ENCODE measurements at places on chromosomes 3 and 15. TPM values are rescaled to one million over a fixed set of nuclear protein-coding genes. Genes with fewer than 3 reads are reported as not detected.

The KLF13 gene
- 60.3 TPM for total RNA-seq

The PDE12 gene
- total RNA-seq: 25.0 TPM

The C3orf62 gene
- total RNA-seq: 0.84 TPM

The GRM2 gene
- 0.10 TPM for total RNA-seq

The TUSC7 gene
- not detected for total RNA-seq

The MYL3 gene
- total RNA-seq: not detected

The VGLL3 gene
- 19.8 TPM for total RNA-seq

The SOX14 gene
- total RNA-seq: not detected

The DGKG gene
- total RNA-seq: 15.3 TPM

The CYP8B1 gene
- total RNA-seq: not detected

The NANOGP8 gene
- total RNA-seq: not detected

The PLSCR2 gene
- total RNA-seq: not detected

The TMC3 gene
- total RNA-seq: not detected

The PPCDC gene
- 32.4 TPM for total RNA-seq

The MYD88 gene
- 4.4 TPM for total RNA-seq

DNA sequence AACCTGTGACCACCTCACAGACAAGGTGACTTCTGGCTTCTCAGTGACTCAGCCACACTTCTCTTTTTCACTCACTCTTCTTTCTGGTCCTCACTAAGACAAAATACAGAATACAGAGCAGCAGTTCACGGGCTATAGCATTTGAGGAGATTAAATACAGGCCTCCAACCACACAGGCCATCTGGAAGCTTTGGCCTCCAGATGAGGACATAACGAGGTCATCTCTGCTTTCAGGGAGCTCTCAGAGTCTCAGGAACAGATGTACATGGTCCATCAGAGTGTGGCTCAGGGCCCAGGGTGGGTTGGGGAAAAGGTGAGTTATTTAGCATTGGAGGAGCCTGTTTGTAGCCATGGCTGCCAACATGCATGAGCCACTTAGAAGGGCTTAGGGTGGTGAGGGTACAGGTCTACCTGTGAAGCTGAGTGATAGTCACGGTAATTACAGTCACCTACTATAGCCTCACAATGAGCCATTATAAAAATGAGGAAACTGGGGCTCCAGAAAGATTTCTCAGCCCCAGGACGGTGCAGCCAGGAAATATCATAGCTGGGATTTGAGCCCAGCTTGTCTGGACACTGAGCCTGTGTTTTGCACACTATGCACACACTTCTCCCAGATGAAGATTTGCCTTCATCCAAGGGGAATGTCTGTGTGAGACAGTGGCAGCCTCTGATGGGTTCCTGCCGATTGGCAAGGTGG, 159.8 kb upstream of the CTDSPL start:
- no peak for DNase-seq

DNA sequence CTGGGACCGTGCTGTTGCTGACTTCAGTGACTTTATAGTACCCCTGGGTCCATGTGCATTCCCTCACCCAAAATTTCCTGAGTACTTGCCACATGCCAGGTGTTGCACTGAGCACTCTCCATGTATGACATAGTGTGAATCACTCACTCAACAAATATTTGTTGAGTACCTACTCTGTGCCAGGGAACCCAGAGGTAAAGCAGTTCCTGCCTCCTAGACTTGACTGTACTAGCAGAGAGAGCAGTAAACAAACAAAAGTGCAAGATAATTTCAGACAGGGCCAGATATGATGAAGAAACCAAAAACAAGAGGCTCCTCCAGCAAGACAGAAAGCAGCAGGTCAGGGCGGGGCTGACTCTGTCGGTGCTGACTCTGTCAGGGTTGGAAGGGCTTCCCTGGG, 12.2 kb downstream of the TGM4 start:
- no peak for DNase-seq

DNA sequence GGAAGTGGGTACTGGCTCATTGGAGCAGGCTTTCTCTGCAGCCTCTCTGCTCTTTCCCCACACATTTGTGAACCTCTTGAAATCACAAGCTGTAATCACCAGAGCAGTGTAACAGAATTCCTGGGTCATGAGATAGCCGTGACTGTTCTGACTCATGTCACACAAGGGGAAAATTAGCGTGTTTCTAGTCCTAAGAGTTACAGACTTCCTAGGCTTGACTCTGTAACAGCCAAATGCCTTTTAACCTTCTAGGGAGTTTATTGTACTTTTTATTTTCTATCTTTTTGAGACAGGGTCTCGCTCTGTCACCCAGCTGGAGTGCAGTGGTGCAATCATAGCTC, 54.7 kb upstream of the TRAK1 start:
- peak; percentile 89 for DNase-seq

GRCh38 chr3:130916507-130917167, 22.8 kb downstream of the ATP2C1 start:
- no peak for DNase-seq

- DNase-seq: no peak
Observed at GRCh38 chr3:46669191-46669999, 24.1 kb downstream of the ALS2CL start.

GRCh38 chr3:130537673-130538304, 20.8 kb downstream of the COL6A6 start:
- no peak for DNase-seq

- DNase-seq: no peak
Observed at GRCh38 chr3:139227827-139228226, 116.0 kb upstream of the MRPS22 start.

DNA sequence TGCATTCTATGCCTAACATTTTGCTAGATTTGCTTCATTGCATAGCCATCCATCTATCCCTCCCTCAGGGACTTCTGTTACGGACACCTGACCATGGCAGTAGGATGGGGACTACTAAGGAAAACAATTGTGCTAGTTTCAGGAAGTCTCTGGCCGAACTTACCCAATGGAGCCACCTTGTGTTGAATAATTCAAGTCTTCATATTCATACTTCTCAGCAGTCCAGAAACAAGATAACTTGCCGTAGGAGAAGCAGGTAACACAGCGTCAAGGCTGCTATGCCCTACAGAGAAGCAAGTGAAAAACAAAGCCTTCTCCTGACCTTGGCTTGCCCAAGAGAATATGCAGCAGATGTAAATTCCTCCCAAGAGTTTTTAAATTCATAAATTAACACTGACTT, 685.3 kb downstream of the GRM7 start:
- DNase-seq: no peak

- no peak for DNase-seq
Observed at GRCh38 chr3:178669022-178669601, 132.9 kb downstream of the KCNMB2 start.

- DNase-seq: no peak
Observed at GRCh38 chr3:11547498-11547897, 96.2 kb downstream of the VGLL4 start.

DNA sequence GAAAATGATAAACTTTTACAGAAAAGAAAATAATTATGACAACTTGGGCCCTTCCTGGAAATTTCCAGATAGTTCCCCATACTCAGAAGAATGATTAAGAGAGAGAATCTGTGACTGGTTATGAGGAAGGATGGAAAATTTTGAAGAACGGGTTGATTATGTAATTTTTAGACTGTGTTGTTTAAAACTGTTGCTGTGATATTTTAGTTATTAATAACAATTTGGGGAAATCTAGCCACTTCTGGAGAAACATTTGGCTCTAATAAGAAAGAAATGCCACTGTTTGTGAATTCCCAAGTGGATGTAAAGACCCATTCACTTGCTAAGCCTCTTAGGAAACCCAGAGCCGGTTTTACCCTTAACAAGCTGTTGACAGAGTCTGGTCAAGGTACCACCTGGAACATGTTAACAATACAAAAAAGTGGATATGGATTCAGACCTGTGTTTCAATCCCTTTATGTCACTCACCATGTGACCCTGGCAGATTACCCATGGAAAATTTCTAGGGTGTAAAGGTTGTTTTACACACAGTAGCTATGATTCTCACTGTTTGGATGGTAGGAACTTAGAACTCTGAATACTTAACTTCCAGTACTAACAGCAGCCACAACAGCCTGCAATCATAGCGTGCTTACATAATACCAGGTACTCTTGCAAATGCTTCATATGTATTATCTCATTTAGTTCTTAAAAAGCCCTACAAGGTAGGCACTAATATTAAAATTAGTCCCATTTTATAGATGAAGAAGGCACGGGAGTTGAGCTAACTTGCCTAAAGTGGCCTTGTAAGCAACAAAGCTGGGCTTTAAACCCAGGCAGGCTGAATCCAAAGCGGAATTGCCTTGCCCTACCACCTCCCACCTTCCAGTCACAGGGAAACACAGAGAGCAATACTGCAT, 32.0 kb downstream of the ZBTB38 start:
- no peak for DNase-seq

DNA sequence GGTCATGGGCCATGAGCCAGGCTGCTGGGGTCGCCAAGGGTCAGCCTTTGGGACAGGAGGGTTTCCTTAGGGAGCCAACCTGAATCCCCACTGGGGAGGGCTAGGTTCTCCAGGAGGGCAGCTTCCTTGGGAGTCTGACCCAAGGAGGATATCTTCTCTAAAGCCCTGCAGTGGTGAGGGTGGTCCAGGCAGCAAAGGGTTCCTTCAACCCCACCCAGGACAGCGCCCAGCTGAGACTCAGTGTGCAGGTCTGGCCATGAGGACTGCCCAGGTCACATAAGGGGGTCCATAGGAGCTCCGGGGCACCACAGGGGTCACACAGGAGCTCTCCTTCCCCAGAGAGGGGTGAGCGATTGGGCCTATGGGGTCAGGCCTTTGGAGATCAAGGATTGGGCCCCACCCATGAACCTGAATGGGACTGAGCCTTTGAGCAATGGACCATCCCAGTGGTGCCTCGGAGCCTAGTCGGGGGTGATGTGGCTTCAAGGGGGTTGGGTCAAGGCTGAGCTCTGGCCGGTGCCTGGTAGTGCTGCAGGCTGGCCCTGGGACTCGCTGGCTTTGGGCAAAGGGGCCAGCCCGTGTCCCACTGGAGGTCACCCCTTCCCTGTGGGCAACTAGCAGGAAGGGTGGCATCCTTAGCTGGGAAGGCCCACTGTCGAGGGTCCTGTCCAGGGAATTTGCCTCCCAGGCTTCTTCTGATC, 216.5 kb downstream of the SNRPN start:
- DNase-seq: no peak

DNA sequence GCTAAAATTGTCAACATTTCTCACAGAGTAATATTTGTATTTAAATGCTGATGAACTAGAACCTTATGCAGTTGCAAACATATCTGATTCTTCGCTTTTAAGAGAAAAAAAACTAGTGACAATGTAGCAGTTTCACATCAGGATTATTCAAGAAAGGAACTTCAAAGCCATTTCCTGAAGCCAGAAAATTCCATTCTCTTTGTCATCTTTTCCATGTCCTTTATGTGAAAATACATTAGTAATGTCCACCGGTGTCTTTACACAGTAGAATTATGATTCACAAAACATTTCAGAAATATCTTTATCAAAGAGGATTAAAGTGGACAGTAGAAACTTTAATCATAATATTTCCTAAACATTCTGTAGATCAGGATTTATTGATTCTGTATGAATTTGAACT, 12.7 kb upstream of the LXN start:
- DNase-seq: no peak

DNA sequence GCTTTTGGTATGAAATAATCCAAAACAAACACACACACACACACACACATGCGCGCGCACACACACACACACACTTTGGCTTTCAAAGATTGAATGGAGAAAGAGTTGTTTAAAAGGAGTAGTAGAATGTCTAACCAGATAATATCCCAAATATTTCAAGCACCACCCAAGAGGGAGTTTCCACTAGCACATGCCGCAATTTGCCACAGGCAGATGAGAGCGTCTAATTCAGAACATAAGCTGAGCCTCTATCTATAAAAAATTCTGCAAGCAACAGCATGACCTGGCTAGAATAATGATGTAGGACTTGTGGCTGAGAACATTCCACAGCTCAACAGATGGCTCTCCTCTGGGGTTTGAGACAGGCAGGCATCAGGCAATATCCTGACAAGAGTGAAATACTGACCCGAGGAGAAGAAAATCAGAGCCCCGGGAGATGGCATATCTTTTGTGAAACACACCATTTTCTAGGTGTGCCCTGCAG, 302.5 kb upstream of the GADL1 start:
- DNase-seq: peak; percentile 76

GRCh38 chr3:127349501-127350171, 61.8 kb upstream of the PRR20G start:
- no peak for DNase-seq

GRCh38 chr3:69474186-69474585, 88.3 kb upstream of the FRMD4B start:
- DNase-seq: no peak

DNA sequence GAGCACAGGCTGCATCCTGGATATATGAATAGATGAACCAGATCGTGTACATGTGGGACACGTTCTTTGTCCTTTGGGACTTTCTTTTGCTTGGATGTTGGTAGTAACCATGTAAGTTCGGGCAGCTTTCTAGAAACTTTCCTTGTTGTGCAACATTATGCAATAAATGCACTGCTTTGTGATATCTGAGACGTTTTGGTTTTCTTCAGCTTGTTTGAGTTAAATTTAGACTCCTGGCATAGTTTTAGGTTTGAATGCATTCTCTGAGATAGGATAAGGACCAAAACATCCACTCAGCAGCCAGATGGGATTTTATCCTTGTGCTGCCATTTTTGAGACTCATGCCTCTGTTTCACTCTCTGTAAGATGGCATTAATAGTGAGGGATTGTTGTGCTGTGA, 158.9 kb downstream of the IGF1R start:
- peak; percentile 63 for DNase-seq

- no peak for DNase-seq
Observed at GRCh38 chr3:111807826-111808225, 51.2 kb upstream of the PHLDB2 start.

DNA sequence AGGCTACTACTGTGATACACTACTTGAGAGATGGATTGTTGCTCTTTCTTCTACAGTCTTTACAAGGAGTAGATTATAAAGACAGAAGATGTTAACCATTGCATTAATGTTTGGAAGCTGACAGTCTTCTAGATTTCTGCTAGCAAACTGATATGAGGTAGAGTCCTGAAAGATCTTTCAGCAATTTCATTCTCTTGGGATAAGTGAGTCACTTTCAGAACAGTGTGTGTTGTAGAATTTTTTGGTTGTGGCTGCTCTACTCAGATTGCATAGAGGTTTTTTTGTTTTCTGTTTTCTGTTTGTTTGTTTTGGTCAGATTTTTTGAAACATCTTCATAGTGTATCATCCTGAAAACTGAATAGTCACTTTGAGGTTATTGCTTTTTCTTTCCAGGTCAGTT, 17.1 kb downstream of the TNFSF10 start:
- no peak for DNase-seq

Data from RPMI7951 (cell line).